ENCODE measurements at places on chromosomes 11 and 22.

DNA sequence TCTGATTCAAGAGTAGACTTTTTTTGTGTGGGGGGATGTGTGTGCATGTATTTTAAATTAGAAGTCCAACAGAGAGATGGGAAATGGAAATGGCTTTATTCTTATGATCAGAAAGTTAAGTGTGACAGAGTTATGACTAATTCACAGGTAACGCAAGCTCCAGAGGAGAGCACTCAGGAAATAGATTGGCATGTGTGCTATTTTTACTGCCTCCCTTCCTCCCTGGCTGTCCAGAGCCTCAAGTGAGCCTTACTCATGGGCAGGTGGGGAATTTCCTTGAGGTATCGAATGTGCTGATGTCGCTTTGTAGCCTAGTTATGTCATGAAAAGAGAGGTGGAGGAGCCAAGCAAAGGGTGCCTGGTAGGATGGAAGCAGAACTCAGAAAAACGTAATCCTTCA lies 70.3 kb upstream of the BDNF start:
- DNase-seq = no peak

- no peak for DNase-seq
These were observed 46.9 kb upstream of the PICALM start for GRCh38 chr11:86115542-86116385.

GRCh38 chr22:42313804-42314581 lies 43.5 kb upstream of the TCF20 start:
- DNase-seq = no peak

GRCh38 chr11:2886191-2886894 lies 768 bp upstream of the CDKN1C start:
- no peak for DNase-seq

GRCh38 chr11:32297611-32298011 lies 137.7 kb downstream of the WT1 start:
- DNase-seq = no peak
